C1 segment of cervical spinal cord (tissue), 14 donors: ENCODE measurements at places on chromosomes 3 and 15.

DNA sequence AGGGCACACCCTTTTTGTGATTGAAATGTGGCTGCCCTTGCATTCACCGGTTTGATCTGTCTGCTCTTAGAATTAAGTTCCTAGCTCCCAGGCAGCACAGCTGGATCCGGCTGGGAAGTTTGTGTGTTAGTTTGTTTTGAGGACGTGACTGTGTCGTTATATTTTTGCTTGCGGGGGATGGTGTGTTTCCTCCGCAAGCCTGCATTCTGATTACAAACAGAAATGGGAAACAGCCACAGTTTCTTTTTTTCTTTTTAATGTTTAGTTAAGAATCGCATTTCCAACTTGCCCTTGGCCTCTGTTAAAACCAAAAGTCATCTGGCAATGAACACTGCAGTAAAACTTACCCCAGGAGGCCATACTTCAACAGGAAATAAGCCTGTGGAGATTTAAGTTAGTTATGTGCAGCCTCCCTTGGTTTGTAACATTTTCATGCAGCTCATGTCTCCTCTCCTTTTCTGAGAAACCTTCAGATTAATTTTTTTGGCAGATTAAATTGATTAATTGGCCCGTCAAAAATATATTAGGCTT is 888 bp downstream of the TMOD3 start:
- no peak for DNase-seq

- peak; percentile 73 for DNase-seq
These were observed 19.2 kb upstream of the CORO2B start for GRCh38 chr15:68559345-68560310.

- no peak for DNase-seq
These were observed 1018.6 kb downstream of the TUSC7 start for GRCh38 chr3:117728226-117728625.

- DNase-seq = no peak
These were observed 388.2 kb upstream of the AGTR1 start for GRCh38 chr3:148309390-148310035.

- no peak for DNase-seq
These were observed 159.2 kb downstream of the MEX3B start for GRCh38 chr15:81886591-81886990.

DNA sequence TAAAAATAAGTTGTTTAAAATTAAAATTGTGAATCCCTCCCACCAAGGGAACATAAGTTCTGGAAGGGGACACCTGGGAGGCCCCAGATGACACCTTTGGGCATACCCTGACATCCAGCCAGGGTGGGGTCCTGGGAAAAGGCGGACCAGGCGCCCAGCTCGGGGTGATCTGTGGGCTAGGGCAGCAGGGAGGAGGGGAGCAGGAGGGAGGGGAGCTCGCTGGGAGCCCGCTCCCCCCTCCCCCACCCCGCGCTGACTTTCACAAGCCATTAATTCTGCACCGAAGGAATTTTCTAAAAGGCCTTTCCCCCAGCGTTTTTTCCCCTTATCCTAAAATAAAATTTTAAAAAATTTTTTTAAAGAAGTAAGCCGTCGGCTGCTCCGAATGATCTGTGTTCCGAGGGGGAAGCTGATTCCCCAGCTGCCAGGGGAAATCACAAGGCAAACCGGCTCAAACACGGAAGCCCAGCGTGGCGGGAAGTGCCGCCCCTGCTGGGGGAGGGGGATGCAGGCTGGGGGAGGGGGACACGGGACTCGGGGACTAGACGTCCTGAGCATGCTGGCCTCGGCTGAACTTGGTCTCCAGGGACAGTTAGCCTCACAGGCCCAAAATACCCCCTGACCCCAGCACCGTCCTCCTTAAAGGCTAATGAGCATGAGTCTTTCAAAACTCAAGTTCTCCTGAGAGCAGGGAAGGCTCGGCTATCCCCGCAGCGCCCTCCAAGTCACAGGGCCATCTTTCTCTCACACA is 13.9 kb downstream of the PLXND1 start:
- DNase-seq = peak; percentile 37

GRCh38 chr3:102530415-102531181 is 95.8 kb downstream of the ZPLD1 start:
- DNase-seq = no peak

GRCh38 chr3:159208050-159208449 is 406.2 kb downstream of the MFSD1 start:
- DNase-seq = no peak

- DNase-seq = no peak
These were observed 3.3 kb downstream of the P2RY14 start for GRCh38 chr3:151275091-151275490.

GRCh38 chr3:13234666-13235065 is 161.4 kb upstream of the IQSEC1 start:
- no peak for DNase-seq

GRCh38 chr3:165521131-165521871 is 315.9 kb downstream of the BCHE start:
- DNase-seq = no peak

DNA sequence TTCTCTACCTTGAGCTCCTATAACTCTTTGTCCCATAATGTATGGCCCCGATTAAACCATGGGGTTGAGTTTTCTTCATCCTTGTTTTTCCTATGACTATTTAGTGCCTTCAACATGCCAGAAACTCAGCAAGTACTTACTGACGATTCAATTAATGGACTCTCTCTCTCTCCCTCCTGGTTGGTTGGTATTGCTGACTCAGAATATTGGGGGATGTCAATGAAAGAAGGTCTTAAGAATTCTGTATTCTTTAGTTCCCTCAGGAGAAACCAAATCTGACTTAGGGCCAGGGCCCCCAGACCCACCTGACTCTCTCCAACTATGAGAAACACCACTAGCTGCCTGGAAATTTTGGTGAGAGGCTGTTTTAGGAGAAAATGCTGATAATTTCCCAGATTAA is 40.8 kb downstream of the TM4SF4 start:
- no peak for DNase-seq

DNA sequence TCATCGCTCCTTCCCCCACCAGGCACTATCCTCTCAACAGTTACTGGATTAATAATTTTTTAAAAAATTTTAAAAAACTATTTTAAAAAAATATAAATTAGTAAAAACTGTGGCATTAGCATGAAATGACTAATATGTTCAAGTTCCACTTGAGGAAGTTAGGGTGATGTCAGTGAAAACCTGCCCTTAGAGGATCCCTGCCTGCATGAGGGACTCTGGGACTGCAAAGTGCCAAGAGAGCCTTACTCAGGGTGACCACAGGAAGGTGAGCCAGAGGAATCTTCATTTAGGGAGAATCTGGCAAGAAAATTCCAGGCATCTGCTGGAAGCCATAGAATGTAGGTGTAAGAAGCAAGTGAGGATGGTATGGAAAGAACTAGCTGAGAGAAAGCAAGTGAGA is 157.7 kb upstream of the BCL6 start:
- no peak for DNase-seq

- no peak for DNase-seq
These were observed 25.5 kb upstream of the COL6A6 start for GRCh38 chr3:130491431-130491830.

DNA sequence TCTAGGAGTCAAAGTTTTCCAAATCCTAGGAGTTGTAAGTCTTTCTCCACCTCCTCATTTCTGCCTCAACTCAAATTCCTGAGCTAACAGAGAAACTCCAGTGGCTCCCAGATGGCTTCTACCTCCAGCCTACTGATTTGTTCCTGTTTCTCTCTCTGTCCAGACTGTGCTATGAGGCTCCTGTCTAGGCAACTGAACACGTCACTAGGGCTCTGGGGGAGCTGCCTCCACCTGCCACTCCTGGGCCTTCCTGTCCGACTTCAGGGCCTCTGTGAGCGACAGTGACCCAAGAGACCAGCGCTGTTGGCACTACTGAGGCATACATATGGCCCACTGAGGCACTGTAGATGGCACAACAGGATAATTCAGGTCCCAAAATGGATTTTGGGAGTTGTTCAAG is 71.4 kb downstream of the EXOG start:
- no peak for DNase-seq

DNA sequence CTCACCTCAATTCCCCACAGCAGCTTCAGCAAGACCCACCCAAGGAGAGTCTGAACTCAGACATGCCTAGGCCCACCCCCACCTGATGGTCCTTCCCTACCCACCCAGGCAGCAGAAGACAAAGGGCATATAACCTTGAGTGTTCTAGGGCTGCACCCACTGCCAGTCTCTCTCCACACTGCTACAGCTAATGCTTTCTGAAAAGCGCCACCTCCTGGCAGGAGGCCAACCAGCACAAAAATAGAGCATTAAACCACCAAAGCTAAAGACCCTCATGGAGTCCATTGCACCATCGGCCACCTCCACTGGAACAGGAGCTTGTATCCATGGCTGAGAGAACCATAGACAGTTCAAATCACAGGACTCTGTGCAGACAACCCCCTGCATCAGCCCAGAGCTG is 11.3 kb upstream of the RPL39L start:
- DNase-seq = no peak

- no peak for DNase-seq
These were observed 169.4 kb downstream of the TBC1D2B start for GRCh38 chr15:77907824-77908751.

DNA sequence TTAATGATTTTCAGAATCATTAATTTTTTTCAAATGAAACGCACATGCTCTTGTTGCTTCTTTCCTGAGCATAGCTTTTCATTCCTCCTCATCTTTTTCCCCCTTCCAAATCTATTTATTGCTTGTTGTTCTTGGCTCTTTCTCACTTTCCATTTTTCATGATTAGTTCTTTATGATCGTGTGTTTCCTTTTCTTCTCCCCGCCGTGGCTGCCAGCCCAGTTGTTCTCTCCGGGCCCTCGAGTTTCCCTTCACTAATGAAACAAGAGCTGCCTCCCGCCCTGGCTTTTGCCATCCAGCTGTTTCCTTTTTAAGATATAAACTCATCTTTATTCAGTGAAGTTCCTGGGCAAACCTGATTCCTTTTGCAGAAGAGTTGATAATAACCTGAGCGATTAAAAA is 170.2 kb upstream of the NR2F2 start:
- DNase-seq = no peak
